ENCODE measurements at places on chromosomes 6 and 20. TPM values are rescaled to one million over a fixed set of nuclear protein-coding genes. Genes with fewer than 3 reads are reported as not detected.

Gene NKAPL
- total RNA-seq, result 1.1 TPM

Gene ZNF341
- 4.9 TPM for total RNA-seq

Gene CENPW
- total RNA-seq, result 85.8 TPM

Gene OR2H1
- total RNA-seq, result not detected

Gene CTAGE9
- total RNA-seq, result not detected

Gene HLA-DPA1
- total RNA-seq, result not detected

Gene NFATC2
- 12.9 TPM for total RNA-seq

All from endothelial cell of umbilical vein (primary cell).